ENCODE measurements at places on chromosomes 2 and 18. TPM values are rescaled to one million over a fixed set of nuclear protein-coding genes. Genes with fewer than 3 reads are reported as not detected.

- no peak for DNase-seq
Observed at GRCh38 chr2:227759411-227760118, 13.9 kb downstream of the SCYGR8 start.

- no peak for DNase-seq
Observed at GRCh38 chr2:61257446-61257845, 95.5 kb downstream of the C2orf74 start.

- no peak for DNase-seq
Observed at GRCh38 chr2:45816272-45816671, 164.8 kb downstream of the PRKCE start.

DNA sequence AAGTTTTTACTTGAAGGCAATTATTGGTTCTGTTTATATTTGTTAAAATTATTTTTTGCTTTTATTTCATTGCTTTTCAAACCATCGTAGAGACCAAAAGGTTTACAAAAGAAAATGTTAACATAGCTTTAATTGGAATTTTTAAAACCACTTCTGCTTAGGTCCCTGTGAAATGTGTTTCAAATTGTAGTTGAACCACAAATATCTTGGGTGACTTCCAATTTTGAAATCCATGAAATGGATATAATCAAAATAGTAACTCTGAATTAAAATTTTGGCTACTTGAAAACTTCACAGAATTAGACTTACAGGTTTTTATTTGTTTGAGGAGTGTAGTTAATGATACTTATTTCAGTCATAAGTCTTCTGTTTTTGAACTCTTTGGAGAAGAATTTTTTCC is 3.1 kb upstream of the SPAG16 start:
- no peak for DNase-seq

Gene DTNA
- 119 TPM for polyA plus RNA-seq

- no peak for DNase-seq
Observed at GRCh38 chr18:25678221-25678620, 326.3 kb upstream of the ZNF521 start.

DNA sequence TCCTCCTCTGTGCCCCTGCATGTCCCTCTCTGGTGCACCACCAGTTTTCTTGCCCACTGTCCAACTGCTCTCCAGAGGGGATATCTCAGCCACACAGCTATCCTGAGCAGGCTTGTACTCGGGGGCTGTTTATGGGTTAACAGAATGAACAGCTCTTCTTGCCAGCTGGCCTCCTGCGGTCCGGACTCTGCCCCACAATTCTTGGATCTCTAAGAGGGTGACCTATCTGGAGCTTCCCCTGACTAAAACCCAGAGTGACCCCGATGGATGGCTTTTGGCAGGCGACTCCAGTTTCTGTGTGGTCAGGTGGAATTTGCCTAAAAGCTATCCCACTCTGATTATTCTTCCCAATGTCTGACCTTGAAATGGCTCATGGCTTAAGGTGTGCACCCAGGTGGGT is 9.1 kb downstream of the SOWAHC start:
- no peak for DNase-seq

GRCh38 chr2:27354597-27354927 is 2.0 kb downstream of the GTF3C2 start:
- DNase-seq = no peak

Gene CD207
- 0.06 TPM for polyA plus RNA-seq

- DNase-seq = no peak
Observed at GRCh38 chr18:6405237-6406074, 9.3 kb downstream of the L3MBTL4 start.

- DNase-seq = no peak
Observed at GRCh38 chr2:216023055-216023648, 9.8 kb upstream of the MREG start.

DNA sequence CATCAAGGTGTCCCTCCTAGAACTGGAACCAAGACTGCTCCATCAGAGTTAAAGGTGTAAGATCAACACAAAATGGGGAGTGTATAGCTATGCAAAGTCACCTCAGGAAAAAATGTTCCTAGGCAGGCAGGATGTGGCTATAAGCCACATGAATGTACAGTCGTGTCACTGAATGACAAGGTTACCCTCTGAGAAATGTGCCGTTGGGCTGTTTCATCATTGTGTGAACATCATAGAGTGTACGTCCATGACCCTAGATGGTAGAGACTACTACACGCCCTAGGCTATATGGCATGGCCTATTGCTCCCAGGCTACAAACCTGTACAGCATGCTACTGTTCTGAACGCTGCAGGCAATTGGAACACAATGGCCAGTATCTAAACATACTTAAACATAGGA is 24.5 kb downstream of the TYMS start:
- no peak for DNase-seq

Gene NPPC
- 0.37 TPM for polyA plus RNA-seq

GRCh38 chr2:159808032-159808425 is 10.0 kb upstream of the CD302 start:
- no peak for DNase-seq

GRCh38 chr2:172230332-172230888 is 127.7 kb upstream of the DLX2 start:
- DNase-seq = no peak

Gene NAT8
- not detected for polyA plus RNA-seq

Gene PGAP1
- 3.2 TPM for polyA plus RNA-seq

GRCh38 chr18:28805491-28805890 is 628.6 kb upstream of the CDH2 start:
- no peak for DNase-seq

Gene SDC1
- polyA plus RNA-seq = 65.3 TPM

DNA sequence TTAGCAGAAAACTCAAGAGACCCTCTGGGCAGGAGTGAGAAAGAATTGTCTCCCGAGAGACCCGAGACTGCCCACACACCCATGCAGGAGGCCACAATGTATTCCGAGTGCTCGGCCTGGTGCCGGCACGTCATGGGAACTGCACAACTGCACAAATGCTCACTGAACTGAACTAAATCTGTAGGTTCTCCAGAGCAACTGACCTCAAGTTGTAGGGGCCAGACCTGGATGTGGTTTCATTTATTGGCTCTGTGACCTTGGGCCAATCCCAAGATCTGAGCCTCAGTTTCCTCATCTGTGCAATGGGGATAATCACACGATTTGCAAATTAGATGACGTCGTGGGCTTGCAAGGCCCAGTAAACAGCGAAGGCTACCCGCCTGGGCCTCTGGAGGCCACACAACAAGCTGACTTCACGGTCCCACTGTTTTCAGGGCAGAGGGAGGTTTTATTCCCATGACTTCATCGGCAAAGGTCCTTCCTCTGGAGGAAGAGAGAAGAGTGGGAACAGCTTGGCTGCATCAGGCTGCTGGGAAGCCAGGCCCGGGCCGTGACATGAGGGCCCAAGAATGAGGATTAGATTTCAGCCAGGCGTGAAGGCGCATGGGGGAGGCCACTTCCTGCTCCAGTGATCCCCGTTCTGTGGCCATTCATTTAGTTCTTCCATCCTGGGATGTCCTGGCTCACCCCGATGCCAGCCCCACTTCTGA is 3.6 kb upstream of the ERFE start:
- DNase-seq = no peak

DNA sequence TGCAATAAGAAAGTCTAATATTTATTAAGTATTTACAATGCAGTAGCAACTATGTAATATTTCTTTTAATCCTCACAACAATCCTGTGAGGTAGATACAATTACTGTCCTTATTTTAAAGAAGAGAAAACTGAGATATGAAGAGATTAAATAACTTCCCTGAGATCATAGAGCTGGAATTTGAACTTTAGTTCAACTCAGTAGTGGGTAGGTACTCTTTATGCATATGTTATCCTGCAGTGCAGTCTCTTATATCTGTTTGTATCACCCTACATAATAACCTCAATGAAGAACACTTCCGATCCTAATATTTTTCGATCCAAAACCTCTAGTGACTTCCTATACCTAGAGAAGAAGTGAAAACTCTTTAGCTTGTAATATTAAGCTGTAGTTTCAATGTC is 64.2 kb downstream of the PLA2R1 start:
- DNase-seq = no peak

DNA sequence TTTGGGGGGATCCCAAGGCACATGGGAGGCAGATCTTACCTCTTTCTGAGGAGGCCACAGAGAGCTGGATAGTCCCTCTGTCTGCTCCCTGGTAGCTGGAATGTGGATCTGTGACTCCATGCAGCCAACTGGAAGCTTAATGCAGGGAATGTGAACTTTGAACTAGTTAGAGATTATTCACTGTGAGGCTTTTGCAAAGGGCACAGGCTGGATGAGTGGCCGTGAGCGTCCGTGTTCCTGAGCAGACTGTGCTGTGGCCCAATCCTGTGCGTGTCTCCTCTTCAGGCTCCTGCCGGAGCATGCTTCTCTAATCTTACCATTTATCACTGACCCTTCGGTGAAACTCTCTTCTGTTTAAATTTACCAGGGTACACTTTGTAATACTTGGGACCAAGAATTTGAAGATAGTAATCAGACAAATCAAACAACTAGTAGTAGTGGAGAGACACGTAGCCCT is 187.6 kb downstream of the PTPRM start:
- DNase-seq = peak; percentile 64

DNA sequence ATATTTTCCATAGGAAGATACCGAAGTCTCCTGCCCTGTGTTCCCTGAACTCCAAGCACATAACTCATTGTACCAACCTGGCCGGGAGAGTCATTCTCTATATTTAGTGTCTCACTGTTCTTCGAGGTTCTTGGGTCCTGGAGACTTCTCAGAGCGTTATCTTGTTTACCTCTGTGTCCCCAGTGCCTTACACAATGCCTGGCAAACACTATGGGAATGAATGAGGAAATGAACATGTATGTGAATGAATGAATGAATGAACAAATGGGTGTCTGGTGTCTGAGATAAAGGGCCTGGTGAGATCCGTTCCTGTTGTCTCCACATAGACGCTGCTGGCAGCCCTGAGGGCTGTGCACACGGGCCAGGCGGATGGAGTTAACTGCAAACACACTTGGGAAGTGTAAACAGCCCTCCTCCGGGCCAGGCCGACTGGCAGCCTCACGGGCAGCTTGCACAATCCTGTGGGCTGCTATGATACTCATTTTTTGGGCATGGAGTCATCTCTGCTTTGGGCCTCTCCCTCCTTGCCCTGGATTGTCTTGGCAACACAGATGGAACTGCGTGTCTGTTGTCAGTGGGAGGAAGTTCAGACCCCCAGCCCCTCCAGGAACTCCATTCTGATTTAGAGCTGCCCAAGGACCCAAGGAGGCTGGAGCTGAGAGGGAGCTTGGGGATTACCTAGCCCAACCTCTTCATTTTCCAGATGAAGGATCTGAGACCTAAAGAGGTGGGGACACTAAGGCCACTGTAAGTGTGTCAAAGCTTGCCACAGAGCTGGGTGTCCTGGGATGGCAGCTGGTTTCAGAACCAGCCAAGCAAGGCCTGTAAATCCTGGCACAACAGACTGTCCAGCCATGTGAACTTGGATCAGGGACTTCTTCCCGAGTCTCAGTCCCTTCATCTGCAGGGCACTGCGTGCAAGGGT is 124.4 kb downstream of the INHBB start:
- no peak for DNase-seq

Data from urinary bladder (tissue), 4 donors.